ENCODE measurements at places on chromosomes 11 and 22.

DNA sequence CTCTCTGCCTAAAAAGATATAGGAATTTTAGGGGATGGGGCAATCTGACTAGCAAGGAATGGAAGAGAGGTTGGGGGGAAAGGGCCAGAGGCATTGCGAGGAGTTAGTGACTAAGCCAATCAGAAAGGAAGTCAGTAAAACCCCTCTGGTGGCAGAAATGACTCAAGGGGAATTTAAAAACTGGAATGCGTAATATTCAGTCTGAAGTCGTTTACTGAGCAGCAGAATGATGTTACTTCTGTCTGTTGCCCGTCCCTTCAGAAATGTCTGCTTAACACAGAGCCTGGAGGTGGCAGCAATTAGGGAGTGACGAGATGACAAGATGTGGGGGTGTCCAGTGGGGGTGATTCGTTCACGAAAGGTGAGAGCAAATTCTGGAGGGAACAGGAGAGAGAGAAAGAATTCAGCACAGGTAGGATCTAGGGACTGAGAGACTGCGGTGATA is 107.7 kb upstream of the CLMP start:
- no peak for DNase-seq

DNA sequence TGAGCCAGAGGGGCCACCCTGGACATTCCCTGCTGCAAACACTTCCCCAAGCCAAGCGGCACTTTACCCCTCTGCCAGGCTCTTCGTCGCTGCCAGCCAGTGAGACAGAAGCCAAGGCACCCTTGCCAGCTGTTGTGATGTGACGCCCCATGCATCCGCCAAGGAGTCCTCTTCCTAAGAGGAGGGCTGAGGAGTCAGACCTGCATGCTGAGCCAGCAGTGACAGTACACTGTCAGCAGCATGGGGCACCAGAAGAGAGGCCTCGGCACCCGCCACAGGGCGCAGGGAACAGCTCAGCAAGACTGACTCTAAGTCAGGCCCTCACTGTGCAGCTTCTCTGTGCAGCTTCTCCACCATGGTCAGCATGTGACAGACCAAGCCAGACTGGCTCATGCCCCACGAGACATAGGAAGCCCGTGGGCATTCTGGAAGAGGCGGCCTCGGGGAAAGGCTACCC is 26.4 kb downstream of the VPS37C start:
- no peak for DNase-seq

- no peak for DNase-seq
Observed at GRCh38 chr11:36509201-36509639, 852 bp downstream of the TRAF6 start.

DNA sequence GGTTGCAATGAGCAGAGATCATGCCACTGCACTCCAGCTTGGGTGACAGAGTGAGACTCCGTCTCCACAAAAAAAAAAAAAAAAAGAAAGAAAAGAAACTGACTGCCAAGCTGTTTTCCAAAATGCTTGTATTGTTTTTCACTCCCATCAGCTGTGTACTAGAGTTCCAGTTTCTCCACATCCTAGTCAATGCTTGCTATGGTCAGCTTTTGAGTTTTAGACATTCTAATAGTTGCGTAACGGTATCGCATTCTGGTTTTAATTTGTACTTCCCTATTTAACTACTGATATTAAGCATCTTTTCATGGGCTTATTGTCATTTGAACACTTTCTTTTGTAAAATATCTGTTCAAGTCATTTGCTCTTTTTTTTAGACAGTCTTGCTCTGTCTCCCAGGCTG is 55.7 kb downstream of the TSPAN18 start:
- DNase-seq, result no peak

GRCh38 chr11:114281388-114281956 is 14.7 kb upstream of the NNMT start:
- no peak for DNase-seq
